Stimulated activated CD4-positive, alpha-beta T cell treated with anti-CD3 and anti-CD28 coated beads, Interleukin-2, amount 100 ng/mL, for 24 hours (primary cell): ENCODE measurements at places on chromosomes 3 and 15.
A peak's percentile ranks its signal among the peaks of the same experiment; 100 is the strongest.

GRCh38 chr3:61015408-61015807 lies 235.8 kb downstream of the FHIT start:
- no peak for DNase-seq

DNA sequence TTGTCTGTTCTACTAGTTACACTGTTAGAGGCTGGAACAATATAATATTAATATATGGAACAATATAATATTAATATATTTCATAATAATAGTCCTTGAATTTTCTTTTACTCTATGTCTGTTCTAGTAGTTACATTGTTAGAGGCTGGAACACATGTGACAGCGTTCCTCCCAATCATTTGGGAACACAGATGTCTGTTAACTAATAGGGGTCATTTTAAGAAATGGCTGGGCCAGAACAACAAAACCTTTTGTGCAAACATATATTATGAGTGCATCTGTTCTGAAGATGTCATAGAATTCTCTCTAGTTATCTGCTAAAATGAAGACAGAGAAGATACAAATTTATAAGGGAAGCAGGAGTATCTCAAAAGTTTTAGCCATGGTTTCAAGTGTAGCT lies 114.0 kb upstream of the PDZRN3 start:
- no peak for DNase-seq

DNA sequence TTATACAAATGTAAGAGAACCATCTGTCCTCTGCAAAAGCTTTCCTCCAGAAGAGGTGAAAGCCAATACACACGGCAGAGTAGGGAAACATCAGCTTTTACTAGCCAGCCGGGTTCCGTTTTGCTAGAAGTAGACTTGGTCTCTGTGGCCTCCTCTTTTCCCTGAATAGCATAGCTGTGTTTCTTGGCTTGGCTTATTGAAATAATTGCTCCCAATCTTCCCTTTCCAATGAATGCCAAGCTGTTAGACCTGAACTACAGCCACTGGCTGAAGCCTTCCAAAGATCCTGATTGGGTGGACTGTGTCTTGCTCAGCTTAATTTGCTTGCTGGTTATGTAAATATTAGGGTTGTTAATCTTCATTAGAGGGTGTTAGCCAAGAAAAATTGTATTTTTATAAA lies 157.8 kb upstream of the ROPN1 start:
- DNase-seq: no peak

DNA sequence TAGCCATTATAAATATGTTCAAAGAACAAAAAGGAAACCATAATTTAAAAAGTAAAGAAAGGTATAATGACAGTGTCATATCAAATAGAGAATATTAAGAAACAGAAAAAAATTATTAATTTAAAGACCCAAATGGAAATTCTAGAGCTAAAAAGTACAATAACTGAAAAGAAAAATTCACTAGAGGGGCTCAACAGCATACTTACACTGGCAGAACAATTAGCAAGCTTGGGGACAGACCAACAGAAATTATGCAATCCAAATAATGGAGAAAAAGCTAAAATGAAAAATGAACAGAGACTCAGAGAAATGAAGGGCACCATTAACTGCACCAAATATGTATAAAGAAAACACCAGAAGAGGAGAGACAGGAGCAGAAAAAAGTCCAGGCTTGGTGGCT lies 13.7 kb downstream of the SPCS1 start:
- no peak for DNase-seq

DNA sequence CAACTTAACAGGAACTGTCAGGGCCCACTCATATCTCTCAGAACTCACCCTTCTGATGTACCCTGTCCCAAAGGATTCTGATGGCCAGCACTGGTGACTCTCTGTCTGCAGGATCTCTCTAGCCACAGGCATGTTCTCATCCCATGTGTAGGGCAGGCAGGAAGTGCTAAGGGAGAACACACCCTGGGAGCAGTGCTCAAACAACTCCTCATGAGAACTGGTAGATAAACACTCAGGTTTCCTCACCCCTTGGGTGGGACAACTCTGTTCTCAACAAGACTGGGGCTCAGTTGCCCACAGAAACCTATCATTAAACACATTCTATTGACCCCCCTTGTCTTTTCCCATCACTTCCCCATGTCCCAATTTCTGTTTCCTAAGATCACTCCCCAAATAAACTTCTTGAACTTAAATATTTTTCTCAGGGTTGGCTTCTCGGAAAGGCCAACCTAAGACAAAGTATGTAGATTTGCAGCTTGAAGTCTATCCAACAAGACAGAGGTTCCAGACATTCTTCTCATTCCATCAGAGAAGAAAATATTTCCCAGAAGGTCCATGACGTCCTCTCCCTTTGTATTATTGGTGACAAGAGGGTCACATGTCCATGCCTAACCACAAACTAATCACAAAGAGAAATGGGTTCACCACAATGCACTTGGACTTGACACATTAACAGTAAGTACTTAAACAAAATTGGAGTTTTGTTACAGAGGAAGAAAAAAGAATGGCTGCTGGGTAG lies 276.6 kb upstream of the GADL1 start:
- DNase-seq: no peak

DNA sequence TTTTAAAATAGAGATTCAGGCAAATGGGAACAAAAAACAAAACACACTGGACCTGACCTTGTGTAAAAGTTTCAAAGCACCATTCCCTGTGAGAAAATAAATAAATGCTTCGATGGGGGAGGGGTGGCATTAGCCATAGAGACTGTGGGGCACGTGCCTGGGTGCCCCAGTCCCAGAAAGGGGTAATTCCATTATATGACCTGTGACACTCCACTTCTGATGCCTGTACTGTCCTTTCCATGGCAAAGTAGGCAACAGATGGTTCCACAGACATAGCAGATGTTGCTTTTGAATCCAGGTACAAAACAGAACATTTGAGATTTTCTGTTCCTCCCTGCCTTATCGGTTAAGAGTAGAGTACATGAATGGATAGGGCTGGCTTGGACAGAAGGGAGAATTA lies 3.9 kb downstream of the PHLDB2 start:
- no peak for DNase-seq

GRCh38 chr3:148512648-148513047 lies 185.1 kb upstream of the AGTR1 start:
- DNase-seq: no peak

- no peak for DNase-seq
Measured at GRCh38 chr15:47618241-47618640, 99.1 kb upstream of the SEMA6D start.

DNA sequence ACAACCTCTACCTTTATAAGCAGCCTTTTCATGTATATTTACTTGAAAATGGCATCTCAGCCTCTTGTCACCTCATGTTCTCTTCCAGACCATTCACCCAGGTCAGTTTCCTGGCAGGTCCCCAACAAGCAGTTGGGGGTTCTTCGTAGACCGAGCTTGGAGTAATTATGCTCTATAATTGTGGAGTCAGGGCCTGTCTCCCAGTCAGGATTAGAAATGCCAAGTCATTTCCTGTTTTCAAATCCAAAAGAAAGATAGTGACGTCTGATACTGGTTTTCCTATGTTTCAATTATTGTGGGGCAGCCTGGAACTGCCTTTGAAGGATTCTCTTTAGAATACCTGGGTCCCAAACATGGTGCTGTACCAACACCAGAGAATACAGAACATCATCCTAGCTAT lies 430.6 kb downstream of the MECOM start:
- DNase-seq: no peak

DNA sequence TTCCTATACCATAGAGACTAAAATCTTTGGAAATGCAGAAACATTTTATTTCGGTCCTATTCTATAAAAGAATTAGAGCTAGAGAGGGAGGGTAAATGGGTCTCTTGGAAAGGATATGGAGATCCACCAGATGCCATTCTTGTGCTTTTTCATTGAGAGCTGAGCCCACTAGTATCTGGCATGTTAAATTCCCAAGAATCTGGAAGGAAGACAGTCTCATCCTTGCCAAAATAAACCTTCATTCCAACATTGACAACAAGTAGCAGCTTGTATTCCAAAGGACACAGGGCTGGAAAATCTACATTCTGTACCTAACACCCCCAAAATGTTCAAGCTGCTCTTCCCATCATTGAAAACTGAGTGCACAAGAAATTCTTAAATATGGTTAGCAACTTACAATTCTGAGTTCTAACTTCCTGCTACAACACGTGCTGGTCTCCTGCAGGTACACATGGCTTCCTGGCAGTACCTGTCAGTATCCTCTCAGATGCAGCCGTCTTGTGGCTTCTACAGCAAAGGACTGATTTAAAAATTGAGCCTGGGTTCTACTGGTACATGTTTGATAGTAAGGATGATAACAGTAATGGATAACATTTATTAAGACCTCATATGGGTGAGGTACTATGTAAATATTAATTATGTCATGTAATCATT lies 348.1 kb downstream of the SV2B start:
- no peak for DNase-seq

DNA sequence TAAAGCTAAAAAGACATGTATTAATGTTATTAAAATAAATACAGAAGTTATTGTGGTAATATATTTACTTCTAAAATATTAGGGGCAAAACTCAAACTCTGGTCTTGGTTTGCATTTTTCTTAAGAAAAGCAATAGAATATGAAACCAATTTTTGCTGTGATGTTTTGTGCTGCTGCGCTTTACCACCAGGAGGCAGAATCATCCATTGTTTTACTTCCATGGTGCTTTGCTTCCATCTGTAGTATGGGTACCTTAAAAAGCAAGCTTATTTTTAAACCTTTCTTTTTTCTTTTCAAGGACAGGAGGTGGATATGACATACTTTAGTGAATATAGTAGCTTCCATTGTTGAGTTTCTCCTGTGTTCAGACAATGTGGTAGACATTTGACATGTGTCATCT lies 46.6 kb upstream of the MRPL3 start:
- peak; percentile 2 for DNase-seq

DNA sequence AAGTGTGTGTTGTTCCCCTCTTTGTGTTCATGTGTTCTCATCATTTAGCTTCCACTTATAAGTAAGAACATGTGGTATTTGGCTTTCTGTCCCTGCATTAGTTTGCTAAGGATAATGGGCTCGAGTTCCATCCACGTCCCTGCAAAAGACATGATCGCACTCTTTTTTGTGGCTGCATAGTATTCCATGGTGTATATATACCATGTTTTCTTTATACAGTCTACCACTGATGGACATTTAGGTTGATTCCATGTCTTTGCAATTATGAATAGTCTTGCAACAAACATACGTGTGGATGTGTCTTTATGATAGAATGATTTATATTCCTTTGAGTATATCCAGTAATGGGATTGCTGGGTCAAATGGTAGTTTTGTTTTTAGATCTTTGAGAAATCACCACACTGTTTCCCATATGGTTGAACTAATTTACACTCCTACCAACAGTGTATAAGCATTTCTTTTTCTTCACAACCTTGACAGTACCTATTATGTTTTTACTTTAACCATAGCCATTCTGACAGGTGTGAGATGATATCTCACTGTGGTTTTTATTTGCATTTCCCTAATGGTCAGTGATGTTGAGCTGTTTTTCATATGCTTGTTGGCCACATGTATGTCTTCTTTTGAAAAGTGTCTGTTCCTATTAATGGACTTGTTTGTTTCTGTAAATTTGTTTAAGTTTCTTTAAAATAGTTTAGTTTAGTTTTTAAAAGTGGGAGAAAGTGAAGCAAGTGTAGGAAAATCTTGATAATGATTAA lies 21.9 kb upstream of the SLC30A4 start:
- no peak for DNase-seq

- DNase-seq: no peak
Measured at GRCh38 chr3:150421256-150421655, 13.2 kb downstream of the TSC22D2 start.

DNA sequence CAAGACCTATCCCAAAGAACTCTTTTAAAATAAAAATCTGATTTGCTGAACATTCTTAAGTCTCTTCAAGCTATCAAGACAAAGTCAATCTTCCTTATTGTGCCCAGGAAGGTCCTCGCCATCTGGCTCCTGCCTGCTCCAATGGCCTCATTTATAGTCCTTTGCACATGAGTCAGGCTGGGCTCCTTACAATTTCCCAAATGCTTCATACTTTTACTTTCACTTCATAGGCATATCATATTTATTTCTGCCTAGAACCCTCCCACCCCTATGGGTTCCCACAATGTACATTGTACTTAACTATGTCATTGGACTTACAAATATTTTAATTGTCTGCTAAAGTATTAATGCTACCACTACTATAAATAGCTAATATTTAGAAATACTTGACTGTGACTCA lies 9.1 kb downstream of the THRB start:
- no peak for DNase-seq

GRCh38 chr3:185825006-185825638 lies at the start of gene IGF2BP2:
TSS of gene IGF2BP2 (minus strand) at chr3:185825042. CDS start at chr3:185824960, 82 bp downstream.
- peak; percentile 63 for DNase-seq

- no peak for DNase-seq
Measured at GRCh38 chr15:21267671-21268395, 172.5 kb downstream of the POTEB3 start.

GRCh38 chr3:99319961-99320360 lies 318.4 kb upstream of the COL8A1 start:
- DNase-seq: no peak

DNA sequence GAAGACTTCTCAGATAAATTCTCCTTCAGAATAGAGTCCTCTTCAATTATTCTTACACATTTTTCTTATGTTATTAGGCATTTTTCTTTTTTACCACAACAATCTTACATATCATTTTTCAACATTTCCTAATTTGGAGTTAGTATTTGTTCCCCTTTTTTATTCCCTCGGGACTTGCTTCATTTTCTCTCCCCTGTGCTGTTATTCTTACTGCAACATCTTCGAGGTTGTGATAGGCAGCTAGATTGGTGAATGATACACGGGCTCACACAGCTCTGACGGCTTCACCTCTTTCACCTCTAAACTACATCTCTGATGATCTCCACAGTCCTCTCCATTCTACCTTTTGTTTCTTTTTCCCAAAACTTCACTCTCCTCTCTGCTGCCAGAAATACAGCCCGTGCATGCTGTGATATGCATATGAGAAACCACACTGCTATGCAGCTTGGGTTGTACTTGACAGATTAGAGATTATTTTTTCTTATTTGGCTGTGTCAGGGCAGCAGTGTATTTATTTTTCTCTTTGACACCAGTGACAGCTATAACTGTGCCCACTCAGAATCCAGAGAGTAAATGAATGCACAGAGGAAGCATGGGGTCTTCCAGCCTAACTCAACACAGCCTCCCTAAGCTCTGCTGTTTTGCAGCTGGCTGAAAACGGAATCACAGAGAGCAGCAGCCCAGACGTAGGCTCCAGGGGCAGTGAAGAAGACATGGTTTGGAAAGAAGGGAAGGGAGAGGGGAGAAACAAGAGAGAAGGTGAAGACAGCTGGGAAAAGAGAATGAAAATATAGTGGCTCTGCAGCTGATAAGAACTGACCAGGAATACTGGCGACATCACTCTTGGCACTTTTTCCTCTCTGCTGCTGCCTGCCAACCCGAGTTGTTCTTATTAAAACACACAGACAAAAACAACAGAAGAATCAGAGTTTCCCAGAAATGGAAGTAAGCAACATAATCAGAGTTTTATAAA lies 61.8 kb downstream of the SLC9A9 start:
- DNase-seq: no peak

DNA sequence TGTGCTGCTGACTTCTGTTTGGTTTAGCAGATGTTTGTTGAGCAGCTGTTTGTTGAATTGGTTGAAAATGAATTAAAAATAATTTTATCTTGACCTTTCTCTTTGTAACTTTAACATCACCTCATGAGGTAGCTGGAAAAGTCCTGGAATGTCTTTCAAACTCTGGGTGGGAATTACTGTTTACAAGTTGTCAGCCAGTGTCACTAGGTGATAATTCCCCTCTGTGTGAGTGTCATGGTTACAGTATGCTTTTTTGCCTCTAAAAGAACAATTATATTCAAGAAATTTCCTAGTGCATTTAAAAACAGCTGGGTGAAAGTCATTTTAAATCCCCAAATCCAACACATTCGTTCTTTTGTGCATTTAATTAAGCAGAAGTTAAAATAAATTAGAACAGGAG lies 113.2 kb downstream of the PTPRG start:
- no peak for DNase-seq

GRCh38 chr3:125048282-125048681 lies 7.5 kb downstream of the HEG1 start:
- DNase-seq: no peak
